ENCODE measurements at places on chromosomes 5 and 9.

GRCh38 chr5:64180661-64181343 lies 15.2 kb downstream of the RNF180 start:
- no peak for DNase-seq
- no peaks in the 10 kb centered on the region for H3K27me3 ChIP-seq
- H3K27ac ChIP-seq = no peak overlapping the region

- H3K4me1 ChIP-seq = peaks cover 5% of the 10 kb centered on the region
- peaks cover 10% of the 10 kb centered on the region for H3K36me3 ChIP-seq
Measured at GRCh38 chr5:33662722-33663427, 222.1 kb downstream of the TARS1 start.

DNA sequence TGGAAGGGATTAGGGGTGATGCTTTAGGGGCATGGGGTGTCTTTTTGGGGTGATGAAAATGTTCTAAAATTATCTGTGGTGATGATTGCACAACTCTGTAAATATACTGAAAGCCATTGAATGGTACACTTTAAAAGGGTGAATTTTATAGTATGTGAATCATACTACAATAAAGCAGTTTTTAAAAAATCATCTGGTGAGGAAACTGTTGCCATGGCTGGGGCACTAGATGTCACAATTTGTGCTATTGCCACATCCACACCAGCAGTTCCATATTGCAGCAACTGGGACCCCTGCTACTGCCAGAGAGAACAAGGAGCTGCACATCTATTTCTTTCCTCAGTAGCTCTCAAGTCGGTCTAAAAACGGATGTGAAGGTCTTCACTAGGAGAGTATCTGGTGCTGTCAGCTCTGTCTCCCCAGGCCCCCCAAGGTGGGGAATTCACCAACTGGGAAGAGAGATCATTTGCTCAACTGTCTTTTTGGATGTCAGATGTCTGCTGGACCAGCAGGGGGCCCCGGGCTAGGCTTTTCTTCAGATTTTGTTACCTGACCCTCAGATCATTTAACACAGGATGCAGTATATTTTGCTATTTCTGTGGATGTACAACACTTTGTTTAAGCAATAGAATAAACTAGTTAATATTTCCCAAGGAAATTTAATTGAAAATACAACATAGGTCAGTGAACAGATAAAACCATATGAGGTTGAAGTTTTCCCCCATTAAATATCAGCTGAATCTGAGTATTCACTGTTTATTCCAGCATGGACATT lies 13.2 kb downstream of the CMYA5 start:
- no peak overlapping the region for H3K4me3 ChIP-seq
- H3K36me3 ChIP-seq = no peaks in the 10 kb centered on the region
- DNase-seq = peak; percentile 22

DNA sequence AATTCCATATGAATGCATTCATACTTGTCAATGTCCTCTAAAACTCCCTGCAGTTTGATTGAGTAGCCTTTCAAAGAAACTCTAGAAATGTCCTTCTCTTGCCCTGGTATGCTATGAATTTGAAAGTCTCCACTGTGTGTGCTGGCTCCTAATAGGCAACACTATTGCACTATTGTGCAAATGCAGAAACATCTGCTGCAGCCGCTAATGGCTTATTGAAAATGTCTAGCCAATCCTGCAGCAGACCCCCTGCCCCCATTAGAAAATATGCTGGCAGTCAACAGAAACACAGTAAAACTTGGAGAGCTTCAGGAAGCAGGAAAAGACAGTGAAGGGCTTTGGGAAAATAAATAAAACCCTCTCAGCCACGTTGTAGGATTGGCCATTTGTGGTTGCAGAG lies 87.3 kb upstream of the GRAMD2B start:
- no peaks in the 10 kb centered on the region for H3K36me3 ChIP-seq
- peak; percentile 77 for DNase-seq
- H3K27ac ChIP-seq = no peak overlapping the region
- H3K4me1 ChIP-seq = no peaks in the 10 kb centered on the region
- no peaks in the 10 kb centered on the region for H3K27me3 ChIP-seq

DNA sequence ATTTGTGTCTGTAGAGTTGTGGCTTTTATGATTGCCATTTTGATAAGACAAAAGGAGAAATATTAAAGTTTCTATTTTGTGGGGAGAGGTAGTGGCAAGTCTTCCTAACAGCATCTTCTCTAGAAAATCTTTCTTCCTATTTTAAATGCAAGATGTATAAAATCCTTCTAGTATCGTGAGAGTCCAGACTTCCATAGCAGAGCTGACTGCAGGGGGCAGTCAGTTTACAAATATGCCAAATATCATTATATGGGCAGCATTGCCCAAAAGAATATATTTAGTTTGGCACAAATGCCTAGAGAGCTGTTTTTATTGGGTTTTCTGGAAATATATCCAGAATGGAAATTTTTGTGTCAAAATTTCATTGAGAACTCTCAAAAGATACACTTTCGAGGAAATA lies 82.1 kb upstream of the ALDH1A1 start:
- H3K36me3 ChIP-seq = no peaks in the 10 kb centered on the region
- no peak for DNase-seq
- no peak overlapping the region for H3K27ac ChIP-seq
- peaks cover 6% of the 10 kb centered on the region for H3K27me3 ChIP-seq
- no peak overlapping the region for H3K4me3 ChIP-seq

DNA sequence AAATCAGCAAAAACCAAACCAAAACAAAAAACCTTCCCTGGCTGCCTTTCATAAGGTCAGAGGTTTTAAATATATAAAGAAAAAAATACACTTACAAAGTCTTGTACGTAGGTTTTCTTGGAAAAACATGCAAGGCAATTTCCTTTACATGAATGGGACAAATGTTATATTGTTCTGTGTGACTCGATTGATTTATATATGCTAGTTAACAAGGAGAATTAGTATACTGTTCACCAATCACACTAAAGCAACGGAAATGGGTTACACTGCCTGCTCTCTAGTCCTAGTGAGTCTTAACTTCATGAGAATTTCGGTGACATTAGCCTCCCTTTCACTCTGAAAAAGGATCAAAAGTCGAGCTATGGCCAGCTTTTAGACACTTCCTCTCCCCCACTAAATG lies 5.5 kb downstream of the GDF9 start:
- no peak overlapping the region for H3K27ac ChIP-seq
- no peak overlapping the region for H3K4me3 ChIP-seq
- no peak for DNase-seq
- no peaks in the 10 kb centered on the region for H3K36me3 ChIP-seq

GRCh38 chr5:39194466-39195136 lies 24.8 kb downstream of the FYB1 start:
- peaks cover 4% of the 10 kb centered on the region for H3K27me3 ChIP-seq
- H3K4me1 ChIP-seq = peaks cover 2% of the 10 kb centered on the region

DNA sequence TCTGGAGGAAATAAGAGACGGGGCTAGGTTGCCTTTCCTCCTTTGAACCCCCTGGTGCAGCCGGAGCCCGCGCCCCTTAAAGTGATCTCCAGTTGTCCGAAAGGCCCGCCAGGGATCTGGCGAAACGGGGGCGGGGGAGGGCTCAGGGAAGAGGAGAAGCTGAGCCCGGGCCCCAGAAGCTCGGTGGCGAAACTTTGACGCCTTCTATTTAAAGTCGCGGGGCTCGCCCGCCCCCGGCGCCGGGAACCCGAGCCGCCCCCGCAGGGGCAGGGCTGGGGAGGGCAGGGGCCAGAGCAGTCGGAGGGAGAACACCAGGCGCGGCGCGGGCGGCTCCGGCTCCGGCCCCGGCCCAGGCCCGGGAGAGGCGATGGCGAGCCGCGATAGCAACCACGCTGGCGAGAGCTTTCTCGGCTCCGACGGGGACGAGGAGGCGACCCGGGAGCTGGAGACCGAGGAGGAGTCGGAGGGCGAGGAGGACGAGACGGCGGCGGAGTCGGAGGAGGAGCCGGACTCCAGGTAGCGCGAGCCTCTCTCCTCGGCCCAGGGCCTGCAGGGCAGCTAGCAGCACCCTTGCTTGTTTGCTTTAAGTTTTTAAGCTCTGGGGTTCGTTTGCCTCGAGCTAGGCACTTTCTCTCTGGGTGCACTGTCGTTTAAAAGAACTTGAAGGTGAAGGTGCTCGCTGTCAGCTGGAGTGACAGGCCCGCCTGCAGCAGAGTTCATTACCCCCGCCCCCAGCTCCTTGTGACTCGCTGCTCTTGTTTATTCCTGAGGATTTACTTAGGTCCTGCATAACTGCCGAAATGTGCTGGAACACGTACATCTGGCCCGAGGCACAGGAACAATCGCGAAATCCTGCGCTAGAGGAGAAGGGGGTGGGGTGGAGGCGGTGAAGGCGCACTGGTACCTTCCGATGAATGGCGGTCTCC lies at the start of gene CMYA5:
Gene CMYA5, plus strand, starts transcription at position 296 of the 926 bp plus-strand sequence. Its CDS starts 72 bp downstream, at position 368.
- peak within 1 kb of the TSS; percentile 55 for H3K4me3 ChIP-seq
- no peak within 1 kb of the TSS for H3K27ac ChIP-seq
- peaks cover 14% of the 10 kb centered on the region for H3K4me1 ChIP-seq
- DNase-seq = peak; percentile 49
- H3K27me3 ChIP-seq = no peaks in the 10 kb centered on the region

DNA sequence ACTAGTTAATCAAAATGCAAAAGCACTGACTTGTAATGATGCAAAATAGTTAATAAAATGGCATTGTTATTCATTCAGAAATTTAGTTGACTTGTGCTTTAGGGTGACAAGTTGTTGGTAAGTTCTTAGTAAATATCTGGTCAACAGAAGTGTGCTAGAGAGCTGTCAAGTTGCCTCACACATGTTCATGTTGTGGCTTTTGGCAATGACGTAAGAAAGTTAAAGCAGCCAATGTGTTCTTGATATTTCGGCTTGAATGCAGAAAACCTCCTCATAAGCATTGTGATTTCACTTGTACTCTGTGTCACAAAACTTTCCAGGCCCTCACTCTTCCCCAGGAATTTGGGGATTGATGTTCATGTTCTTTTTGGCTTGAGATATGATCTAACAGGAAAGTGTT lies 626.7 kb downstream of the PRR16 start:
- no peaks in the 10 kb centered on the region for H3K27me3 ChIP-seq
- no peaks in the 10 kb centered on the region for H3K4me1 ChIP-seq
- H3K36me3 ChIP-seq = no peaks in the 10 kb centered on the region
- no peak overlapping the region for H3K4me3 ChIP-seq
- DNase-seq = no peak
- no peak overlapping the region for H3K27ac ChIP-seq

- DNase-seq = no peak
- H3K36me3 ChIP-seq = no peaks in the 10 kb centered on the region
- H3K4me1 ChIP-seq = no peaks in the 10 kb centered on the region
Measured at GRCh38 chr5:3309538-3309937, 286.1 kb upstream of the IRX1 start.

- H3K27ac ChIP-seq = no peak overlapping the region
- peak; percentile 24 for DNase-seq
- peaks cover 7% of the 10 kb centered on the region for H3K4me1 ChIP-seq
- H3K36me3 ChIP-seq = peaks cover 22% of the 10 kb centered on the region
- no peak overlapping the region for H3K4me3 ChIP-seq
Measured at GRCh38 chr5:170611449-170612090, 107.8 kb downstream of the KCNIP1 start.

GRCh38 chr9:1354086-1354485 lies 303.9 kb downstream of the DMRT2 start:
- H3K27ac ChIP-seq = no peak overlapping the region
- H3K27me3 ChIP-seq = no peaks in the 10 kb centered on the region
- no peak overlapping the region for H3K4me3 ChIP-seq

GRCh38 chr5:31194468-31194813 lies 955 bp downstream of the CDH6 start:
- H3K4me3 ChIP-seq = peak overlapping the region; percentile 95
- H3K4me1 ChIP-seq = peaks cover 4% of the 10 kb centered on the region
- peak overlapping the region; percentile 94 for H3K27ac ChIP-seq
- peak; percentile 5 for DNase-seq
- H3K27me3 ChIP-seq = no peaks in the 10 kb centered on the region

DNA sequence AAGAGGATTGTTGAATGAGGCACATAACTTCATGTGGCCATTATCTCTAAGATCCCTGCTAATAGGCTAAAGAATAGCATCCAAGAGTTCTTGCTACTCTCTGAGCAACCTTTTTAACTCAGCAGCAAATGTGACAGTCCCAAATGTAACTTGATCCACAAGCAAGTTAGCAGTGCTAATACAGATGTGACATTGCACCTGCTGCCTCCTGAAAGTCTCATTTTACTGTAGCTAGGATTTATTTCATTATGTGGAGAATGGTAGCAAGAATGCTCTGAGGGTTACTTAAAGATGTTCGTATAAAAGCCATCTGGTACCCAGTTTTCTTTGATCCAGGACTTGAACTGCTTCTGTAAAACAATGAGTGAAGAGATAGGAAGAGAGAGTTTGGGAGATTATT lies 45.8 kb downstream of the CDH10 start:
- no peaks in the 10 kb centered on the region for H3K27me3 ChIP-seq
- H3K4me3 ChIP-seq = no peak overlapping the region
- no peak overlapping the region for H3K27ac ChIP-seq
- H3K4me1 ChIP-seq = no peaks in the 10 kb centered on the region
- H3K36me3 ChIP-seq = no peaks in the 10 kb centered on the region

GRCh38 chr9:91945277-91946085 lies 4.5 kb downstream of the ROR2 start:
- peaks cover 7% of the 10 kb centered on the region for H3K4me1 ChIP-seq
- H3K4me3 ChIP-seq = no peak overlapping the region
- H3K36me3 ChIP-seq = no peaks in the 10 kb centered on the region
- H3K27me3 ChIP-seq = peaks cover 14% of the 10 kb centered on the region
- H3K27ac ChIP-seq = no peak overlapping the region
- peak; percentile 79 for DNase-seq

DNA sequence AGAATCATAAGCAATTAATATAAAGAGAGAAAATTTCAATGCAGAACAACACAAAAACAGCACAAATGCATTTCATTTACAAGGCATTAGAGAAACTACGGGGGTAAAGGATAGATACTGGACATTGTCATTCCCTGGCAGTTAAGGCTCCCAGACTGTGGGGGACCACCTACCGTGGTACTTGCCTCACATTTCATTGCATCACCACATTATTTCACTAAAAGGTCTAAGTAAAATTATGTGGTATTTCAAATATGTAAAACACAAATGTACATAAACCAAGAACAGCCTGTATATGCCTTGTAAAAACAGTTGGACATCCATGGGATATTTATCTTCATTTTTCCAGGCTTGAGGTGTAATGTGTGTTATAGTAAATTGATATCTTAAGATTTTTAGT lies 571.2 kb upstream of the ZNF462 start:
- no peak for DNase-seq
- H3K27me3 ChIP-seq = no peaks in the 10 kb centered on the region
- H3K36me3 ChIP-seq = no peaks in the 10 kb centered on the region

GRCh38 chr5:148645527-148645926 lies 8.8 kb downstream of the HTR4 start:
- H3K4me1 ChIP-seq = no peaks in the 10 kb centered on the region
- no peak overlapping the region for H3K4me3 ChIP-seq
- no peaks in the 10 kb centered on the region for H3K36me3 ChIP-seq
- no peak for DNase-seq

DNA sequence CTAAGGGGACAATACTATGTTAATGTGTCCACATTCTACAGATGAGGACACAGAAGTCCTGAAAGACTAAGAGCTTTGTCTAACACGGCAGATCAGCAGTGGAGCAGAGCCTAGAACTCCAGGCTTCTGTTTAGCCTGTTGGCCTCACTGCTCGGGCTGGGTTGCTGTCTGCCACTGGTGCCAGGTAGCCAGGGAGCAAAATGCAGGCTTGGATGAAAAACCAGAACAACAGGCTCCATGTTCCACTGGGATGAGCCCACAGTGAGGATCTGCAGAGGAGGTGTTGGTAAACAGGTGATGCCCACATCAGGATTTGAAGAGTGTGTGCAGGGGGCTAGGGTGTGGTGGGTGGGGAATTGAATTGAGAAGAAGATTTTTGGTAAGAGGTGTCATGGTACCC lies 114.0 kb upstream of the TBC1D2 start:
- peaks cover 4% of the 10 kb centered on the region for H3K27me3 ChIP-seq
- H3K36me3 ChIP-seq = no peaks in the 10 kb centered on the region
- no peak for DNase-seq
- no peak overlapping the region for H3K27ac ChIP-seq

GRCh38 chr5:100904259-100904861 lies 1.3 kb upstream of the ST8SIA4 start:
- H3K4me1 ChIP-seq = peaks cover 12% of the 10 kb centered on the region
- peak overlapping the region; percentile 87 for H3K4me3 ChIP-seq
- no peak for DNase-seq
- no peak overlapping the region for H3K27ac ChIP-seq
